Aorta (tissue), 5 donors: ENCODE measurements at places on chromosomes 5 and 9. TPM values are rescaled to one million over a fixed set of nuclear protein-coding genes. Genes with fewer than 3 reads are reported as not detected.

The ROR2 gene
- polyA plus RNA-seq = not detected

The CENPP gene
- polyA plus RNA-seq = 0.50 TPM

The ZNF454 gene
- polyA plus RNA-seq = 1.5 TPM

GRCh38 chr5:131986161-131986912 is 25.1 kb downstream of the ACSL6 start:
- H3K4me1 ChIP-seq = no peaks in the 10 kb centered on the region
- no peaks in the 10 kb centered on the region for H3K36me3 ChIP-seq
- H3K27ac ChIP-seq = no peak overlapping the region
- no peaks in the 10 kb centered on the region for H3K27me3 ChIP-seq
- H3K4me3 ChIP-seq = no peak overlapping the region

GRCh38 chr9:105963343-105964099 is 269.2 kb downstream of the TMEM38B start:
- H3K27me3 ChIP-seq = no peaks in the 10 kb centered on the region
- H3K4me1 ChIP-seq = no peaks in the 10 kb centered on the region
- H3K4me3 ChIP-seq = no peak overlapping the region

GRCh38 chr5:54807421-54807820 is 178.0 kb downstream of the ESM1 start:
- H3K4me1 ChIP-seq = no peaks in the 10 kb centered on the region
- no peaks in the 10 kb centered on the region for H3K36me3 ChIP-seq
- H3K27me3 ChIP-seq = no peaks in the 10 kb centered on the region
- DNase-seq = no peak
- peak overlapping the region; percentile 67 for H3K27ac ChIP-seq

DNA sequence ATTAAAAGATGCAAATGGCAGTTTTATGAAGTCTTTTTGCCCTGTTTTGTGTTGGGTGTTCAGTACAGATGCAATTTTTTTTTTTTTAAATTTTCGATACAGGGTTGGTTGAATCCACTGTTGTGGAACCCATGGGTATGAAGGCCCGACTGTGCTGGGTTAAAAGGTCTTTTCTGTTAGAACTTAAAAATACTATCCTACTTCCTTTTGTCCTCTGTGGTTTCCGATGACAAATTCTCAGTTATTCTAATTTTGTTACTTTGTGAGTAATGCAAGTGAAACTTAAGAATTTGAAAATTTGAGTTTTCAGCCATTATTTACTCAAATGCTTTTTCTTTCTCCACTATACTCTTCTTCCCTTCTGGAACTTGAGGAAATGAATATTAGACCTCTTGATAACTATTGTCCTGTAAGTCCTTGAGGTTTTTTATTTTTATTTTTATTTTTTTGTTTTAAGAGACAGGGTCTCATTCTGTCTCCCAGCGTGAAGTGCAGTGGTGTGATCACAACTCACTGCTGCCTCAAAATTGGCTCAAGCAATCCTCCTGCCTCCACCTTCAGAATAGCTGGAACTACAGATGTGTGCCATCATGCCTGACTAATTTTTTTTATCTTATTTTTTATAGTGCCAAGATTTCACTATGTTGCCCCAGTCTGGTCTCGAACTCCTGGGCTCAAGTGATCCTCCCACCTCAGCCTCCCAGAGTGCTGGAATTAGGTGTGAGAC is 67.5 kb downstream of the ZCCHC7 start:
- H3K27ac ChIP-seq = no peak overlapping the region
- no peak for DNase-seq
- H3K4me3 ChIP-seq = no peak overlapping the region
- no peaks in the 10 kb centered on the region for H3K4me1 ChIP-seq
- no peaks in the 10 kb centered on the region for H3K27me3 ChIP-seq

- no peaks in the 10 kb centered on the region for H3K4me1 ChIP-seq
- no peaks in the 10 kb centered on the region for H3K27me3 ChIP-seq
- no peaks in the 10 kb centered on the region for H3K36me3 ChIP-seq
Measured at GRCh38 chr5:122977319-122977718, 59.2 kb downstream of the PPIC start.

GRCh38 chr9:133403766-133404453 is 13.9 kb downstream of the REXO4 start:
- no peaks in the 10 kb centered on the region for H3K36me3 ChIP-seq
- H3K27ac ChIP-seq = no peak overlapping the region
- no peak overlapping the region for H3K4me3 ChIP-seq
- DNase-seq = no peak
- H3K27me3 ChIP-seq = no peaks in the 10 kb centered on the region

DNA sequence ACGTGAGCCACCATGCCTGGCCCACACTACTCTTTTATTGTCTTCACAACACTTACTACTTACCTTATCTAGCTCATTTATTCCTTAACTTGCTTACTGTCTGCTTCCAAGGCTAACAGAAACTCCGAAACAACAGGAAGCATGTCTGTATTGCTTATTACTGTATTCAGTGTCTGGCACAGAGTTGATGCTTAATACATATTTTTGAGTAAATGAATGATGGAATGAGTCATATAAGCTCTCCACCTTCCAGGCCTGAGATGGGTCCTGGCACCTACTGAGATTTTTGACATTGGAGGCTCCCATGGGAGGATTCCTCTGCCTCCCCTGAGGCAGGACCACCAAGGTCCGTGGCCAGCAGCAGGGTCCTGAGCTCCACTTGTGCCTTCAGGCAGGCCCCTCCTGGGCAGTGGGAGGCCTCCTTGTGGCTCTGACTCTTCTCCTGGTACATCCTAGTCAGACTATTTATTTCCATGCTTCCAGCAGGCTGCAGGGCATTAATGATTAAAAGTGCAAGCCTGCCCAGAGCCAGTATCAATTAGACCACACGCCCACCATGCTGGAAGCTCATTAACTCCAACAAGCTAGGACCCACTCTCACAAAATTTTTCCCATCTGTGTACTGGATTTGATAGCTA is 76.5 kb upstream of the CTNNA1 start:
- no peak for DNase-seq
- H3K36me3 ChIP-seq = no peaks in the 10 kb centered on the region
- H3K4me1 ChIP-seq = no peaks in the 10 kb centered on the region
- H3K4me3 ChIP-seq = no peak overlapping the region
- H3K27me3 ChIP-seq = no peaks in the 10 kb centered on the region
- no peak overlapping the region for H3K27ac ChIP-seq

DNA sequence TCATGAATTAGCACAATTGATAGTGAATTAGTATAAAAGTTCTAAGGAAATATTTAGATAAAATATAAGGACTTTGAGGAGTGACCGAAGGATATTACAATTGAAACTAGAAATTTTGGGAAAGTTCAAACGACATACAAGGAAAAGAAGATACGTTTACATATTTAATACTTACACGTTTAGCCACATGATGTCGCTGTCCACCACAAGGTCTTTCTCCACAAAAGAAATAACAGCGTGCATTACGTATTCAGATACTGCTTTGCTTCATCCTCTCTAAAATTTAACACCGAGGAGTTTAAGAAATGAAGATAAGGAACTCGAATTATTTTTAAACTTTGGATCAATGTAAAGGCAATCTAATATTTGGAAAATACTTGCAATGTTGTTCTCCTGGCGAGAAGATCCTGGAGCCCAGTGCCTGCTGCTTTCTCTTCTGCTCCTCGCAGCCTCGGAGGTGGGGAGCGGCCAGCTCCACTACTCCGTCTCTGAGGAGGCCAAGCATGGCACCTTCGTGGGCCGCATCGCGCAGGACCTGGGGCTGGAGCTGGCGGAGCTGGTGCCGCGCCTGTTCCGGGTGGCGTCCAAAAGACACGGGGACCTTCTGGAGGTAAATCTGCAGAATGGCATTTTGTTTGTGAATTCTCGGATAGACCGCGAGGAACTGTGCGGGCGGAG is at the start of gene PCDHA3:
Gene PCDHA3, plus strand, starts transcription at position 242 of the 678 bp plus-strand sequence.
- H3K4me3 ChIP-seq = no peak within 1 kb of the TSS
- no peak for DNase-seq
- H3K4me1 ChIP-seq = no peaks in the 10 kb centered on the region
- no peaks in the 10 kb centered on the region for H3K27me3 ChIP-seq
